ENCODE measurements at places on chromosomes 11 and 22.
A peak's percentile ranks its signal among the peaks of the same experiment; 100 is the strongest.

- peak; percentile 49 for DNase-seq
Observed at GRCh38 chr11:20160425-20161229, at the start of gene DBX1. TSS of gene DBX1 (minus strand) at chr11:20160475. CDS start at chr11:20160324, 151 bp downstream.

DNA sequence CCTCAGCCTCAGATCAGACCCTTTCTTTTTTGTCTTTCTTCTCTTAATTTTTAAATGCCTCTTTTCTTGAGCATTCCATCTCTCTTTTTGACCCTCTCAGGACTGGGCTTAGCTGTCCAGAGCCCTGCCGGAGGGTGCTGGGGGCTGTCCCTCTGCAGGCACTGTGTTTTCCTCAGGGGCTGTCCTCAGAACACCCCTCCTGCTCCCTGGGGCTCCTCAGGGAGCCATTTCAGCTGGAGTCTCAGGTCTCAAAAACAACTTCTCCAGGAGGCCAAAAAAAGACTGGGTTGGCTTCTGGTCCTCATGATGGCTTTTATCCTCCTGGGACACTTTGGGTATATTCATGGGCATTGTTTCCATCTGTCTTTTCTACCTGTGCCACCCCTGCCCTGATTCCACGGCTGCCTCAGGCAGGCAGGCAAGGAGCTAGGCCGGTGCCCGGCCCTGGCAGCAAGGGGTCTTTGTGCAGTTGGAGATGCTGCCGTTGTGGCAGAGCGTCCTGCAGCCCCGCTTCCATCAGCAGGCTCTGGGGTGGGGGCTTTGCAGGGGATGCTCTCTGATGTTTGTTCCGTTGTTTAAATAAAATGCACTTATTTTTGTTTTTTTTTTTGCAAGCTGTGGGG lies 85.1 kb downstream of the CEP164 start:
- DNase-seq = no peak

GRCh38 chr11:68469122-68469521 lies 8.6 kb downstream of the PPP6R3 start:
- DNase-seq = no peak

DNA sequence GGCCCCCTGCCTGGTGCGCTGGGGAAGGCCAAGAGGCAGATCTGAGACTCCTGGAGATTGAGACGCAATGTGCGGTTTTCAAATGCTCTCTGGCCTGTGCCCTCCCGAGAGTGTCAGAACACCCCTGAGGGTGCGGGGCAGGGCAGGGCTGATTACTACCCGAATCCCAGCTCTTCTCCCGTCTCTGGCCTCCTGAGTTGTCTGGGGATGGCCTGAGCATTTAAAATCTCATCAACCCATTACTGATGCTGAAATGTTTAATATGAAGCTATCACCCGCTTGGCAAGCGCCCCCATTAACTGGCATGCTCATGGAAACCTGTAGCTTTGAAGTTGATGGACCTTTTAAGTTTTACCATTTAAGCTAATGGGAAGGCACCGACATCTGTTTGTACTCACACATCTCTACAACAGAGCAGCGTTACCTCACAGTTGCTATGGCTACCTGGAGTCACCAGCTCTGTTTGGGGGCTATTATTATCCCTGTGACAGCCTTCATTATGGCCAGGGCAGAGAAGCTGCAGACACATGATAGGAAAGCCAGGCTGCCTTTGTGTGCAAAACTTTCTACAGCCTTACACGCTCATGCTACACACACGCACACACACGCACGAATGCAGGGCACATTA lies 3.6 kb upstream of the MB start:
- peak; percentile 35 for DNase-seq

DNA sequence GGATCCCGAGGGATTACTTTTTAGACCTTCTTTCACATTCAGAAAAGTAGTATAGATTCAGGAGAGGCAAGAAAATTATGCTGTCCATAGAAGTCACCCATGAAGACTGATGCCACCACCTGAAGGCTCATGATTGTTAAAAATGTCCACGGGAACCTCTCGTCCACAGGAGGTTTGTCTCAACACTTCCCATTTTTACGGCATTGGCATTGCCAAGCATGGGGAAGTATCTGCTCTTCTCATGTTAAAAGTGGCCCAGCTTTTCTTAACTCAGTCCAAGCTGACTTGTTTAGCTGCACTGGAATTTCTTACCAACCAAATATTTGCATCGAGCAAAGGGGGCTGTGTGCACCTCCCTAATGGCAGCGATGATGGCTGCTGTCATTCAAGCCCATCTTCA lies 9.6 kb downstream of the CDPF1 start:
- DNase-seq = no peak

GRCh38 chr11:11608783-11609232 lies 13.0 kb downstream of the GALNT18 start:
- peak; percentile 28 for DNase-seq
